ENCODE measurements at places on chromosomes 5 and 9.
A peak's percentile ranks its signal among the peaks of the same experiment; 100 is the strongest.

DNA sequence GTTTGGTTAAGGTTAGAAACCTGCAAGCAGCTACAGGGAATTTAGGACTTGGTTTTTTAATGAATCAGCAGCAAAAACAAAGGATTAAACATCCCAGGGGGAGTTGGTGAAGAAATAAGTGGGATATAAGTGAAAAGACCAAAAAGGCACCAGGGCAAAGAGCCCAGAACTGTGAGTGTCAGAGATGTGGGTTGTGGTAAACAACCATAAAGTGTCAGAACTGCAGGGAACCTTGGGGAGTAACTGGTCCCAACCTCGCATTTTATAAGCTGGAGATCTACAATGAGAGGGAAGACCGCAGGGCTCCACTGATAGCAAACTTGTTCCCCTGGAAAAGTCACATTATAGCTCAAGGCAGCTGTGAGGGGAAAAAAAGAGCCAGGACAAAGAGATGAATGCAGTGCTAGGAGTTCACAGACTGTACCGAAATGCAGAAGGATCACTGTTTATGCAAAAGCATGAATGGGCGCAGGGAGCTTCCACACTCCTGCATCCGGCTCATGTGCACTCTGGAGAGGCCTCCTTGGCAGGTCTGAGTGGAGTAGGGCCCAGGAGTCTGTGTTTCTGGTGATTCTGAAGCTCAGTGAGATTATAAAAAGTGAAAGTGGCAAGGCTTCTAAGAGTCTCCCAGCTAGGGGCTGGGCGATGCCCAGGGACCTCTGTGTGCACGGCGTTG, 156.3 kb downstream of the GOLPH3 start:
- peak; percentile 53 for DNase-seq

DNA sequence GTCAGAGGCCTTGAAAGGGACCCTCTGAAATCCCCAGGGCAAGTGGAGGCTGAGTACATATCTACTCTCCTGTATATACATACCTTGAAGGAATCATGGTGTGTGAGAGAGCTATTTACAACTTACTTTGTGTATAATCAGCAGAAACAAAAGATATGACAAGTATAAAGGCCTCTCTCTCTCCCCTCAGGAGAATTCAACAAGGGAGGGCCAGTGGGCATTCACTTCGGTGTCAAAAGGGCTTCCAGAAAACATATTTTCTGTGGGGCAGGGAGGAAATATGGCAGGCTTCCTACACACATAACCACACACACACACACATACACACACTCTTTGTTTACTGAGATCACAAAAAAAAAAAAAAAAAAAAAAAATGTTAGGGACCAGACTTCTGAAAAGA, 181.7 kb downstream of the BNC2 start:
- DNase-seq, result no peak

DNA sequence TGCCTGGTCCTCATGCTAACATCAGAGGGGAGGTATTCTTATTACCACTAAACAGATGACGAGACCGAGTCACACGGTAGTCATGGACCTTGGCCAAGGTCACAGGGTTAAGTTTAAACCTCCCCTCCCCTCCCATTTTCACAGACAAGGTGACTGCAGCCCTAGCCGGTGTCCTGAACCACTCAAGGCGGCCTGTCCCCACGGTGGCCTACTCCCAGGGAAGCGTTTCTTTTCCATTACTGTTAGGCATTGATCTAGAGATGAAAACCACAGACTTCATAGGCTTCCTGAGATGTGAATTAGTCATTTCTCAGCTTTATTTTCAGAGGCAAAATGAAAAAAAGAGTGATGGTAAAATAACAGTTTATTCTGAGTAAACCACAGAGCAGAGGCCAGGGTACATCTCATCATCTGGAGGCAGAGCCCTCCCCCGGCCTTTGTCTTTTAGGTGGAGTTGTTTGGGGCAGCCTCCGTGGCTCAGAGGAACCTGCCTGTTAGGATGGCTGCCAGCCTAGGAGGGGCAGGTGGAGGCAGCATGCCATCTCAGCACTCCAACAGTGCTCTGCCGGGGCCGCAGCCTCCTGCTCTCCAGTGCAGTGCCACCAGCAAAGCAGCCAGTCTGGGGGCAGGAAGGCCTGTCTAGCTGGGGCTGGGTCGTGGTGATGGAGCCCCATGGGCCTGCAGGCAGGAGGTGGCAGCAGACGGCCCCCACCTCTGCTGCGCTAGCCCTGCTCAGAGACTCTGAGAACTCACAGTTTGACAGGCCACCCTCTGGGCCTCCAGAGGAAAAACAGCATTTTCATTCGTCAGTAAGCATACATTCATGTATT, 71.2 kb downstream of the RAPGEF1 start:
- DNase-seq, result peak; percentile 82

DNA sequence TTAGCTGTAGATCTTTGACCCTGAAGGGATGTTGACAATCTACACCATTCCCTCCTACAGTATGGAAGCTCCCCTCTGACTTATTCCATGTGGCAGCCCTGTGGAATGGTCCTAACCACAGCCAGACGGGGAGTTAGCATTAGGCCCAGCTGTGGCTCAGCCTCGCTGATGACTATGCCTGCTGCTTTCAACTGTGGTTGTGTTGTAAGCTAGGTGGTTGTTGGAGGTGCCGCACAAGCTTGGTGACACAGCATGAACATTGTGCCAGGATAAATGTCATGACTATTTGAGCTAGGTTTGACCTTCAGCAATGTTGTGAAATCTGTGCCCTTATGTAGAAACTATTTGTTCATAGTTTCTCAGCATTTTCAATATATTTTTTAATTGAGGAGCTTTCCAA, 40.6 kb downstream of the SGCD start:
- peak; percentile 95 for DNase-seq

DNA sequence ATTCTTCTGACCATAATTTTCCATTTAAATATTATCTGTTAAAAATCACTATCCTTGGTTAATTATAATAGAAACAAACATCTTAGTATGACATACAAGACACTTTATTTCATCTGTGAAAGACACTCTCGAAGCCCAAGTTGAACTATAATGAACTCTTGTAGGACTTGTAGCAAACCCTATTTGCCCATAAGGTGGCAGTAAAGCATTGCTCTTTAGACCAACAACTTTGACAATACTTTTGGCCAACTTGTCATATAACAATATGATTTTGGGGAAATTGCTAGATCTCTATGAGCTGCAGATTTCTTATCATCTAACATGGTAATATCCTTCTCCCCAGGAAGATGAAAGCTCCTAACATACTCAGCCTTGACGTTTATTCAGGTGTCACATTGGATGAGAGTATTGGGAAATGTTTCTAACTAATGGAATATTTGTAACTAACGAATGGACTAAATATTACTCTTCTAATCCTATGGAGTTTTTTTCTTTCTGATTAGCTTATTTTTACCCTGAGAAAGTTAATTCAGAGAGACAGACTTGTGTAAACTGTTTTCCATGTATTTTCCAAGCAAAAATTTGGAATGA, 11.0 kb downstream of the SPINK14 start:
- DNase-seq, result peak; percentile 36

- no peak for DNase-seq
Observed at GRCh38 chr9:109129470-109130197, 9.9 kb upstream of the TMEM245 start.

- DNase-seq, result peak; percentile 36
Observed at GRCh38 chr5:105816961-105817360, 1853.8 kb downstream of the EFNA5 start.

- DNase-seq, result no peak
Observed at GRCh38 chr5:138564242-138564641, 11.0 kb downstream of the HSPA9 start.

DNA sequence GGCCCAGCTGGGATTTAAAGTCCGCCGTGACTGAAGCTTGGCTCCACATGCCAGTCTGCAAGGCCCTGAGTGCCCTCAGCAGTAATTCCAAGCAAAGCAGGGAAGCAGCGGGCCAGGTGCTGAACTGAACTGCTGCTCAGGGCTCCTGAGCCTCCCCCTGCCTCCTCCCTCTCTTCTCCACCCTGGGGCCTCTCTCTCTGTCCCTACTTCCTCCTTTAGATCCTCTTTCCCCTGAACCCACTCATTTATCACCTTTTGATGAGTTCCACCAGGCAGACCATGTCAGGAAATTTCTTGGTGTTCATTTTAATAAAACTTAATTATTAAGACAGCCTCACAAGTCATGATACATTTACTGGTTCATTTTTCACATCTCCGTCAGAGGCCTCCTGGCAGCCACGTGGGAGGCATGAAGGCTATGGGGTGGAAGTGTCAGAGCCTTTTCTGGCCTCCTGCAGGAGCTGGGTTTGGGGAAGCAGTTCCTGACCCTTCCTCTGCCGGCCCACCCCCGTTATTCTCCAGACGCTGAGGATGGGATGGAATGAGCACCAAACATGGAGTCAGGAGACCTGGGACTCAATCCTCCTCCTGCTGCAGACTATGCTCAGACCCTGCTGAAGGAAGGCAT, 32.2 kb upstream of the KCNIP1 start:
- no peak for DNase-seq

GRCh38 chr9:113995963-113996362, 82.1 kb downstream of the AMBP start:
- DNase-seq, result no peak

GRCh38 chr9:90307891-90308290, 334.7 kb downstream of the DIRAS2 start:
- no peak for DNase-seq

GRCh38 chr9:110128664-110129329, 79.2 kb downstream of the C9orf152 start:
- DNase-seq, result no peak

GRCh38 chr5:176553260-176554085, 4.3 kb downstream of the CDHR2 start:
- DNase-seq, result no peak

- peak; percentile 26 for DNase-seq
Observed at GRCh38 chr9:26870292-26870691, 22.3 kb downstream of the CAAP1 start.

- no peak for DNase-seq
Observed at GRCh38 chr9:13863112-13863511, 450.8 kb downstream of the NFIB start.

DNA sequence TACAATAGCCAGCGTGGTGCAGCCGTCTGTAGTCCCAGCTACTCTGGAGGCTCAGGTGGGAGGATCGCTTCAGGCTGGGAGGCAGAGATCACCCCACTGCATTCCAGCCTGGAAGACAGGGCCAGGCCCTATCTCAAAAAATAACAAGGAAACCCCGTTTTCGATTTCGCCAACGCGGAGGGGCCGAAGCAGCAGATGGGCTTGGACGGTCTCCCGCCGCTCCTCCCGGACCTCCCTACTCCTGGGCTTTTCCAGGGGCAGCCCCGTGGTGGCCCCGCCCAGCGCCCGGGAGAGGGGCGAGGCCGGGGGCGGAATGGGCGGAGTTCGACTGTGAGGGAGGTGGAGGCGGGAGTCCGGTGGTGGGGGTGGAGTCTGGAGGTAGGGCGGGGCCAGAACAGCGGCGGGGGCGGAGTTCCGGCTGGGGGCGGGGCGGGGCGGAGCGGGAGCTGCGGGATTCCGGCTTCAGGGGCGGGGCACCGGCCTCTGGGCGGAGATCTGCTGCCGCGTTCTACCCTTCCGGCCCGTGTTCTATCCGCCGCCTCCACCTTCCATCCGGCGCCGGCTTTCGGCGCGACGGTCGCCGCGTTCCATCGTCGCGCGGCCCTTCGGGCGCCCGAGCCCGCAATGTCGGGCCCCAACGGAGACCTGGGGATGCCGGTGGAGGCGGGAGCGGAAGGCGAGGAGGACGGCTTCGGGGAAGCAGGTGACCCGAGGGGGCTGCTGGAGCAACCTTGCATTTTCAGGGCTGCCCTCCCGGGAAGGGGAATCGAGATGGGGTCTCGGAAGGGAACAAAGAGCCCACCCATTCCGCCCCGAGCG, at the start of gene BBLN:
Gene BBLN, plus strand, starts transcription at position 482 of the 819 bp plus-strand sequence. Its CDS starts 143 bp downstream, at position 625.
- DNase-seq, result peak; percentile 94

- DNase-seq, result no peak
Observed at GRCh38 chr9:85640425-85640824, 101.3 kb downstream of the AGTPBP1 start.

DNA sequence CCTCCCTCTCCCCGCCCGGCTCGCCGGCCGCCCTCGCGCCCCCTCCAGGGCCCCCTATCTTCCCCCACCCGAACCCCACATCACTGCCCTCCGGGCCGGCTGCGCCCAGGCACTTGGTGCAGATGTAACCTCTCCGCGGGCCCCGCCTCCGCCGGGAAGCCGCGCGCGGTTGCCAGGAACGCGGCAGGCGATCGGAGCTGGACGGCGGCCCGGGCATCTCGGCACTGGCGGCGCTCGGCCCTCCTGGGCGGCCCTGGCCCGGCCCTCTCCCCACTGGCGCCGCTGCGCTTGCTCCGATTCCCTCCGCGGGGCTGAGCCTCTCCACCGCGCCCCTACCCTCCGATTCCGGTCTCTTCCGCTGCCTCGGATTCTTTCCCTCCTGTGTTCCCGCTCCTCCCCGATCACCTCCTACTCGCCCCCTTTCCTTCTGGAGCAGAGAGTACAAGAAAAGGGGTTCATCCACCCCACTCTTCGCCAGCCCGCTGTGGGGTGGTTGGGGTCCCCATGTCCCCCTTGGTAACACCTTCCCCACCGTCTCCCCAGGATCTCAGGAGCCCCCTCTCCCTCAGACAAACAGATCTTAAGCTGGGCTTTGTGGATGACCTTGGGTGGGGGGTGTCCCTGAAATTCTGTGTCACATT, 70.6 kb downstream of the C9orf50 start:
- DNase-seq, result peak; percentile 85

GRCh38 chr9:99465231-99465907, 243.3 kb downstream of the SEC61B start:
- peak; percentile 82 for DNase-seq

GRCh38 chr5:96391921-96392320, 41.1 kb downstream of the PCSK1 start:
- no peak for DNase-seq

GRCh38 chr5:62954578-62954977, 376.0 kb downstream of the LRRC70 start:
- DNase-seq, result no peak

DNA sequence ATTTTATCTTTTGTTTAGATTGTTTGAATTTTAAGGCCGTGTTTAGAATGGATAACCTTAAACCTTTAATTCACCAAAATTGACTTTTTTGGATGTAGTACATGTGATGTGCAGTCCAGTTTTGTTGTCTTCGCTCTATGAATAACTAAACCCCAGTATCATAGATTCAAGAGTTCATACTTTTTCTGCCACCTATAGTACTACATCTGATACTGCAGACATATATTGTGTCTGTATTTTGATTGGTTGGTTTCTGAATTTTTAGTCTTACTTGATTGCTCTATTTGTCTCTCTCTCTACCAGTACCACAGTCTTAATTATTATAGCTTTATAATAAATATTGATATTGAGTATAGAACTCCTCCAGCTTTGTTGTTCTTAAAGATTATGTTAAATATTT, 58.1 kb downstream of the PPIP5K2 start:
- DNase-seq, result no peak

DNA sequence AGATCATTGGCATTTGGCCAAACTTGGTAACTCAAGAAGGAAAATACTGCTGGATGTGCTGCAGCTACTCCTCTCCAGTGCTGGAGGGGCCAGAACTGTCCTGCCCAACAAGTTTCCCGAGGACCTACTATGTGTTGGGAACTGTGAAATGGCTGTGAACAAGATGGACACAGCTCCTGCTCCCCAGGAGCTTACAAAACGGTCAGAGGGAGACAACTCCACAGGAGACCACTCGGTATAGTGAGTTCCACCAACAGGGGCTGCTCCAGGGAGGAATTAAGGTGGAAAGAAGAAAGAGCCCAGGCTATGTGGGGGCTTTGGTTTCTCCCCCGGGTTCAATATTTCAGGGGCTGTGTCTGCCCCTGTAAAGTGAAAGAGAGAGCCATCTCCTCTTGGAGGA, 78.8 kb downstream of the GNA14 start:
- DNase-seq, result no peak
